ENCODE measurements at places on chromosomes 3 and 15.

GRCh38 chr15:64859226-64859625 is 17.5 kb downstream of the PLEKHO2 start:
- no peak for DNase-seq

DNA sequence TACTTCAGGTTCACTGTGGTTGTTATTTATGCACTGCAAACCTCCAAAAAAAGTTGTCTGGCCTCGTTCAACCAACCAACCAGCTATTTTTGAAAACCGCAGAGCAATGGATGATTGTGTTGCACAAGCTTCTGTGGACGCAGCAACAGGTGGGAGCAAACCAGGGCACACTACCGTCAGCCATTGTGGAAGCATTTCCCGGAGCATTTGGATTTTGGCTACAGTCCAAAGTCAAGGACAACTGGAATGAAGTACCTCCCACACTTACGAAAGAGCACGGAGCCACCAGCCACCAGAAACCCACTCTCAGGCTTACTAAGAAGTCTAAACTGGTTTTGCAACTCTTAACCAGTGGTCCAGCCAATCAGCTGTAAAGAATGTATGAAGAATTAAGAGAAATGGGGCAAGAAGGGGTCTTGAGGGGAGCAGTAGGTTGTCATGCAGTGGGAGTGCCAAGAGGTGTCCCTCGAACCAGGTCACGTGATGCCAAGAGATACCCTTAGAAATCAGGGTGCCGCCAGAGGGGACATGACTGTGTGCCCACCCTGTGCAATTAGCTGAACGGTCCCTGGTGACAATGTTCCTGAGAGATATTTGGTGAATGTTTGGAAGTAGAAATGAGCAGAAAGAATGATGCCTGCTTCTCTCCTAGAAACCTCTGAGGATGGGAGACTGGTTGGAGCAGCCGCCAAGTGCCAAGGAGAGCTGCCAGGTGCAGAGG is 68.9 kb upstream of the PCSK6 start:
- DNase-seq = no peak

DNA sequence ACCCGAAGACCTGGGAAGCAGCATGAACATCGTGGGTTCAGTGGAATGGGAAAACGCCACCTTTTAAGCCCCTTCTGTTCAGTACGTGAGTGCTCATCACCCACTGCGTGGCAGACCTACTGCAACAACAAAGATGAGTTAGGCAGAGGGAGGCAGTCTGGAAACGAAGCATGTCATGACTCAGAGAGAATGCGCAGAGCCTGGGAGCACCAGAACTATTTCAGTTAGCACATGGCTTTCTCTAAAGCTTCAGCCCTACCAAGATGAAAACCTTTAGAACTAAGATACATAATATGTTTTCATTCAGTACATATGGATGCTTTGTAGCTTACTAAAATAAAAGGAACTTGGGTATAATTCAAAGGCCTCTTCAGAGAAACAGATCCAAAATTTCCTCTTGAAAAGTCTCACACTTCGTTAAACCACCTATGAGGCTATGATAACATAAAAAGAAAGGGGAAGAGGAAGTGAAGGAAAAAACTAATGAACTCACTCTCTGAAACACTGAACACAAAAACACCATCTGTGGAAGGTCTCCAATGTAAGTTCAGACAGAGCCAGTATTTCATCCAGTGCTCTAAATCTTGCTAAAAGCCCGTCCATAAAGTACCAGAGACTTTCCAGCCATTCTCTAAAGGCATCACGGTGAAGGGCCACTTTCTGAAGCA is 140.1 kb downstream of the OCA2 start:
- no peak for DNase-seq

DNA sequence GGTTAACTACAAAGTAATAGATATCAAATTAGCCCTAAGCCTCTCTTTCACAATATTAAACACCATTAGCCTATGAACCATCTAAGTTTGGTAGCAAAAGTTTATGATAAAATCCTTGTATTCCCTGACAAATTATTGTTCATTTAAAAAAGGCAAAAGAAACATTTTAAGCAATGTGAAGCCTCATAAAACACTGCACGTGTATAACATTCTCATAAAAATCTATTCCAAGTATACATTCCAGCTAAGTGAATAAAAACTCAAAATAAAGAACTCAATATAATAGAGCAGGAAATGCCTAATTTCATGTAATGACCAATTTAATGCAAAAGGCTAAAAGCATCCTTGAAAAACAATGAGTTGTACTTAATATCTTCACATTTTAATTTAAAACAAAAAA is 27.7 kb downstream of the TNIK start:
- no peak for DNase-seq

GRCh38 chr3:24886501-24886900 is 391.9 kb upstream of the THRB start:
- DNase-seq = no peak

GRCh38 chr3:177174607-177175170 is 22.6 kb downstream of the TBL1XR1 start:
- no peak for DNase-seq

- no peak for DNase-seq
Observed at GRCh38 chr3:41040256-41040655, 159.0 kb upstream of the CTNNB1 start.

Measured in stimulated activated CD8-positive, alpha-beta memory T cell treated with anti-CD3 and anti-CD28 coated beads, Interleukin-15, amount 100 ng/mL, for 4 hours (primary cell).